ENCODE measurements at places on chromosomes 11 and 22.

GRCh38 chr11:12170501-12170900 is 60.1 kb downstream of the MICAL2 start:
- no peak for DNase-seq

- DNase-seq: no peak
Measured at GRCh38 chr11:34509336-34509876, 4.2 kb downstream of the ELF5 start.

DNA sequence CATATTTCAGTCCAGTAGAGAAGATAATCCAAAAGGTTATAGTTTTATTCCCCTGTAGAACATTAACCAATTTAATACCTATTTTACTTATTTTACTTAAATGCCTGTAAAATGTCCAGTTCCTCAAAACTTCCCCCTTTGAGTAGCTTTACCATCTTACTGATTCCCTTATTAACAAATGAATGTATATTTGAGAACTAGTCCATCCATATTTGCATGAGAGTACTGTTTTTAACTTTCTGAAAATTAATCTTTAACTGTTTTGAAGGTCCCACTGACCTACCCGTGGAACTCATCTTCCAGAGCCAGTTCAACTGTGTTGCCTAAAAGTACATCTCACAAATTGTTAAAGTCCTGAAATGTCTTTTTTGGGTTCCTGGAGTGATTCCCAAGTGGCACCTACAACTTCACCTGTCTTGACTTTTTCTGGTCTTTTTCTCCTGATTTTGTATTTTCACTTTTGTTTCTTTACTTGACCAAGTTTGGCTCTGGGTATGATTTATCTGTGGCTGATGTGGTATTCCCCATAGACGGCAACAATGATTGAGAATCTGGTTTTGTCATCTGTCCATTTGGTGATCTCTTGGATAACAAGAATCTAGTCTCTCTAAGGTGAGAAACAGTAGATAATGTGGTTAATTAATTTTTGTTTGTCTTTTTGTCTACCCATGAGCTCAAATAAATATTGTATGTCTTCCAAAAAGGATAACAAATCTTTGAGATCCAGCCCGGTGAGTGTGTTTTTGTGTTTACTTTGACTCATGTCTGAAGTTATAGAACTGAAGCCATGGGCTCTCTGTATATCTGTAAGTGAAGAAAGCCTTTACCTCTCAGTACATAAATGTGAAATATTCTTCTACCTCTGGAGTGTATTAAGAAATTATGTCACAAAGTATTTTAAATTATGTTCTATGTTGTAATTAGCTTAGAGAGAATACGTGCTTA is 174.2 kb downstream of the ETS1 start:
- DNase-seq: peak; percentile 13

DNA sequence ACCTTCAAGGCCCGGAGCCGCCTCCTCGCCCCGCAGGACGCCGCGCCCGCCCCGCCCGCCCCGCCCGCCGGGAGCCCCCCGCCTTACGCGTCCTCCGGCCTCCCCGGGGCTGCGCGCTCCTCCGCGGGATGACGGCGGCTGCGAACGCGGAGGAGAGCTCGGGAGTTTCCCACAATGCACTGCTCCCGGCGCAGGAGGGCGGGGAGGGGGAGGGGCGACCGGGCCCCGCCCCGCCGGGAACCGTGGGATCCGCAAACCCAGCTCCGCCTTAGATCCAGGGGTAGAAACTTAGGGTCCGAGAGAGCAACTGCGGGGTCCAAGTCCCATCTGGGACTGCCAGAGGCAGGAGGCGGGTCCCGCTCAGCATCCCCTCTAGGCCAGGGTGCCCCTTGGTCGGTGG is at the start of gene CEND1:
Gene CEND1, minus strand, starts transcription at position 148 of the 400 bp plus-strand sequence. CDS start 1,514 bp downstream, outside the sequence.
- DNase-seq: peak; percentile 54

GRCh38 chr11:95496901-95497300 is 265.9 kb upstream of the SESN3 start:
- DNase-seq: no peak

DNA sequence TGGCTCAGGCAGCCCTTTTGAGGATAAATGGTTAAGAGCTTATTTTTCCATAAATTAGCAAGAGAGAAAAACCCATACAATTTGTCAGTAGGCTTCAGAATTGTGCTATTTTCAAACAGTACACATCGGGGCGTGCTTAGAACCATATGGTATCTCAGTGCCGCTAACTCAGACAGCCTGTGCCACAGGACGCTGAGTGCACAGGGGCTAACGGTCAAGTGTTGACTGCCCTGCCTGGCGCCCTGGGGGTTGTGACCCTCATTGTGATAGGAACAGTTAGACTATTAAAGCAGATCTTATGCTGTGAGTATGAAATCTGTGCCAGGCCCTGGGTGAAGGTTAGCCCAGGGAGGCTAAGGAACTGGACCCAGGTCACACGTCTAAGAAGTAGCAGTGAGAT is 1519.7 kb downstream of the BRD1 start:
- DNase-seq: no peak

- no peak for DNase-seq
Measured at GRCh38 chr11:128515086-128515485, 72.3 kb downstream of the ETS1 start.

GRCh38 chr11:46635557-46636139 is 18.3 kb downstream of the ATG13 start:
- no peak for DNase-seq

DNA sequence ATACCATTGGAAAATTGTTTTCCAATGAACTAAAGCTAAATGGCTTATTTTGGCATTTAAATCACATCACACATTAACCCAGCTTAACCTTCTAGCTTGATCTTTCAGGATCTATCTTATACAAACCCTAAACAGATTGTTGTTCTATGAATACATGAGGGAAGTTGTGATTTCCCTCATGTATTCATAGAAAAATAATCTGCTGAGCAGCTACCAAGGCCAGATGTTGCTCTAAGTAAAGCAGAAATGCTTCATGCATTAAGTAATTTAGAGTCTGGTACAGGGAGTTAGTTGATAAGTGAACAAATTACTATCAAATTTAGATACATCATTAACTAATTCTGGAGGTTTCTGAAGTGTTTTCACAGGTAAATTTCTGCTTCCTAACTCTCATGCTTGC is 204.6 kb upstream of the ANO3 start:
- DNase-seq: no peak

DNA sequence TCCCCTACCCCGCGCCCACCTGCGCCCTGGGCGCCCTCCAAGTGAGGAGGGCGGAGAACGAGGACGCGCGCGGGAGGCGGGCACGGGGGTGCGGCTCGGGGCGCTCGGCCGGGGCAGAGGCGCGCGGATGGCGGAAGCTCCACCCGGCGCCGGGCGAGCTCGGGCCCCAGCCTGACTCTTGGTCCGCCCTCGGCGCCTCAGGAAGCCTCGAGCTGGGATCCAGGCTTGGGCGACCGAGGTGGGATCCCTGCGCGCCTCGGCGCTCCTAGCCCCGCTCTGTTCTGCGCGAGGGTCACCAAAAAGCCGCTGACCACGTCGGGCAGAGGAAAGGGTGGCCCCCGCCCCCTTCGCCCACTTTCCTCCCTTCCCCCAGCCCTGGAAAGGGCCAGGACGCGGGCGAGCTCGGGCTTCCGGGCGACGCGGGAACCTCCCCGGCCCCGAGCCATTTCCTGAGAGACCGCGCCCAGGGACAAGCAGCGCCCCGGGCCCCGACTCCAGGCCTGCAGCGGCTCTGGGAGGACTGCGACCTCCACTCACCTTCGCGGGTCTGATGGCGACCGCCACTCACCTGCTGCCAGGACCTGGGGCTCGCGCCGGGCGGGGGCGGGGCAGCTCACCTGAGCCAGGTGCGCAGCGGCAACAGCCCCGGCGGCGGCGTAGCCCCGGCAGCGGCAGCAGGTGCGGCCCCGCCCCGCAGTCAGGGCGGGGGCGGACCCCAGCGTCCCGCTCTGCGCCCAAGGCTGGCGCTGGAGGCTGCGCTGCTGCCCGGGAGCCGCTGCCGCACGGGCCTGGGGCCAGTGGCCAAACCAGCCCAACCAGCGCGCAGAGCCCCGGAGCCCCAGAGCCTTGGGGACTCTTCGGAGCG is 2.2 kb upstream of the SIGIRR start:
- DNase-seq: peak; percentile 65

- no peak for DNase-seq
Measured at GRCh38 chr11:36156817-36157519, 132.3 kb downstream of the COMMD9 start.

GRCh38 chr22:41862530-41863266 is 29.8 kb downstream of the SREBF2 start:
- DNase-seq: peak; percentile 61

DNA sequence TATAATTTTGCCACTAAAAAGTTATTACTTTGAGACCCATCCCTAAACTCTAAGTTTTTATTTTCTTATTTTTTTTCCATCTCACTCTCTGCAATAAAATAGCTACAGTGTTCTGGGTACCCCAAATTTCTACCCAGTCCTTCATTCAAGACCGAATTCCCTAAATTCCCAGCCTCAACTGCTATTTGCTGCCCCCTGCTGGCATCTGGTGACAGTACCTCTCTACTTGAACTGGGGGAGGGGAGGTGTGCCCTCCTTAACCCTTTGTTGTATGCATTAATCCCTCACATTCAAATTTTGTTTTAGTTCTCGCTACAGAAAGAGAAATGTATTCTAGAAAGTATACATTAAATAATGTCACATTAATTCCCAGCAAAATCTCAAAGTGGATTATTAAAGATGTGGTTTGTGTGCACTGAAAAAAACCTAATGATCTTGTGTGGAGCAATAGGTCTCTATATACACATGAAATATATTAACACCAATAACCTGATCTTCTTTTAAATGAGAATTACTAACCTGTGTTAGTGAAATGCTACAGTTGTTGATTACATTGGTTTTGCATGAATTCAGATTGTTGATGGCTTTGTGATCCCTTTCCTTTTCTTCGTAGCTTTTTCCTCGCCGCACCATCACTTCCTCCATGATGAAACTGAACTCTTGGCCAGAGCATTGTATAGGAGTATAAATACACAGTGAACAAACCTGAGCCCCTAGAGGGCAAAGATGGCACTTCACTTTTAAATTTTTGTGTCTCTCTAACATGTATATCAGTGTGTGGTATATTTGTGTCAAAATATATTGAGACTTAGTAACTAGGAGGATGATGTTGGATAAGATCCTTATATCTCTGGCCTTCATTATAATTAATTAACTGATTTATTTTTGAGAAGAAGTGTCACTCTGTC is 590.0 kb downstream of the METTL15 start:
- DNase-seq: peak; percentile 4

- no peak for DNase-seq
Measured at GRCh38 chr22:45969414-45969799, 7.6 kb downstream of the WNT7B start.

DNA sequence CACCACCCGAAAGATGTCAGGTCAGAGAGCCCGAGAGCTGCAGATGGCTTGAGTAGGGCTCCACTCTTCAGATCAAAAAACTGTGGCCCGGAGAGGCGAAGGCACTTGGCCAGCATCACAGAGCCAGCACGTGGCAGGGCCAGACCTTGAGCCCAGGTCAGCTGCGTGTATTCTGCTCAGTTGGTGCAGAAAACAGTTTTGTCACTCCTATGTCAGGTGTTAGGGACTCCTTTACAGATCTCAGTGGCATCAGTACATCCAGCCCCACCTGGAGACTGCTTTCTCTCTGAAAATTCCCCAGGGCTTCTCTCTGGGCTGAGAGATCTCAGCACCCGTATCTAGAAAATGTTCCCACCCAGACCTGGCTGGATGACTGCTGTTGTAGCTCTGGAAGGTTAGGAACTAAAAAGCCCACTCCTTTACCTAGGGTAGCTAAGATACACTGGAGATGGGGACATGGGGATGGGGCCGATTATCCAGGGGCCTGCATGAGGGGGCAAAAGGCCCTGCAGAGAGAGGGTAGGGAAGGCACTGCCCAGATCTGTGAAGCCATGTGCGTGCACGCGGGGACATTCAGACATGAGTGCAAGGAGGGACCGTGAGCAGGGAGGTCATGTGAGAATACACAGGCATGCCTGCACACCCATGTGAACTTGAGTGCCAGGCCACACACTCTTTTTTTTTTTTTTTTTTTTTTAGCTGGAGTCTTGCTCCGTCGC is 3.4 kb downstream of the APOA1 start:
- no peak for DNase-seq

DNA sequence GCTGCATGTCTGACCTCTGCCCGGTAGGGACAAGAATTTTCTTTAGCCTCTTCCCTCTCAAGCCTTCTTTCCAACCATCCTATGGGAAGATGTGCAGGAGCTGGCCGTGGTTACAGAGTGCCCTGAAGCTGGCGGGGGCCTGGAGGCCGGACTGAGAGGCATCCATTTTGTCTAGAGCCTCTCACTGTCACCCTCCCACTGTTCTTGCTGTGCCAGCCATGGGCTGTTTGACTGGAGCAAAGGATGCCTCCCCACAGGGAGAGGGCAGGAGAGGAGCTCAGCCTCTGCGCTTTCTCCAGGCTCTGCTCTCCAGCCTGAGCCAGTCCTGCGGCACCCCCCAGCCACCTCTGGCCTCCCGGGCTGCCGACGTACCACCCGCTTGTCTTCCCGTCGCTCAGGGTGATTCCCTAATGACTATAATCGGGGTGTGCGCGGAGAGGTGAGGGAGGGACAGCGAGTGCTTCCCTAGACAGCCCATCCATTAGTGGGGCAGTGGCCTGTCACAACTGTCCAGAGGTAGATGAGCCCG is 123.8 kb downstream of the NECTIN1 start:
- DNase-seq: no peak

- DNase-seq: no peak
Measured at GRCh38 chr11:131198161-131199014, 172.0 kb upstream of the NTM start.

DNA sequence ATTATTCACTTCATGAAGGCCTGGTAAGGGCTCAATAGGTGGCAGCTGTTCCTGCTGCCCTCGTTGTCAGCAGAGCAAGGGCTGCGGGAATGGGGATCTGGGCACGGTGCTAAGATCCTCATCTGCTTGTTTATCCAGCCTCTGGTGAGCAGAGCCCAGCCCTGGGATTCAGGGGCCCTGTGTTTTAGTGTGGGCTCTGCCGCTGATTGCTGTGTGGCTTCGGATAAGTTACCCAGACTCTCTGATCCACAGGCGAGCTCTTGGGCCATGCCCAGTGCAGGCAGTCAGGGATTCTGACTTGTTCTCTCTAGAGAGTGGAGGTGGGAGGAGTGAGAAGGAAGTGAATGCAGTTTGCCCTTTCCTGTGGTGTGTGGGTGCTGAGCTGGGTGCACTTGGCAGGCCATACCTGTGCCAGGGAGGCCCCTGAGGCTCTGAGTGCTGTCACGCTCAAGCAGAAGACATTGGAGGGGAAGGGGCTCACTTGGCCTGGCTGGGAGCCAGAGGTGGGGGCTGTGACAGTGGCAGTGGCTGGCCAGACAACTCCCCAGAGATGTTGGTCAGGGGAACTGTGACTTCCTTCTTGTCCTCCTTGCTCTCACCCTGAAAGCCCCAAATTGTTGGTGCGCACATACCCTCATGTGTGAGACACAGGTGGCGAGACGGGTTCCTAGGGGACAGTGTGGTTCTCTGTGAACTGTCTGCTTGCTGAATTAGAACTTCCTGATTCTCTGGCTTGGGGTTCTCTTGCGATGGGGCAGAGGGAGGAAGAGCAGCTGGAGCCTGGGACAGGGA is 43.7 kb downstream of the CD82 start:
- peak; percentile 95 for DNase-seq

GRCh38 chr11:3667149-3668035 is 3.8 kb downstream of the CHRNA10 start:
- DNase-seq: no peak
